Head of caudate nucleus (tissue), 42 donors: ENCODE measurements at places on chromosomes 1 and 21.

DNA sequence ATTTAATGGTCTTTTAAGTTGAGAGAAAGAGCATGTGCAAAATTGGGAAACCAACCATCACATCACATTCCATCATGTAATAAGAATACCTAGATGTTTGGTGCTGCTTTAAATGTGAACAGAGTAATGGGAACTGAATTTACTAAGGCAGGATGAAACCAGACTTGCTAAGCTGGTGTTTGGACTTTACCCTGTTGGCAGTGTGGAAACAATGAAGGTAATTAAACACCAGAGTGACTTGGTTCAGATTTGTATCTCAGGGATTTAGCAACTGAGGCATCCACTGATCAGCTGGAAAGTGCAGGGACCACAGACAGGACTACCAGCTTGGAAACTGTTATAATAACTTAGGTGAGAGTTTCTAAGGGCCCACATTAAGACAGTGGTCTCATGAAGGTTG lies 263.4 kb downstream of the OLFM3 start:
- DNase-seq, result no peak

GRCh38 chr21:36297938-36298572 lies 21.9 kb upstream of the MORC3 start:
- DNase-seq, result no peak

DNA sequence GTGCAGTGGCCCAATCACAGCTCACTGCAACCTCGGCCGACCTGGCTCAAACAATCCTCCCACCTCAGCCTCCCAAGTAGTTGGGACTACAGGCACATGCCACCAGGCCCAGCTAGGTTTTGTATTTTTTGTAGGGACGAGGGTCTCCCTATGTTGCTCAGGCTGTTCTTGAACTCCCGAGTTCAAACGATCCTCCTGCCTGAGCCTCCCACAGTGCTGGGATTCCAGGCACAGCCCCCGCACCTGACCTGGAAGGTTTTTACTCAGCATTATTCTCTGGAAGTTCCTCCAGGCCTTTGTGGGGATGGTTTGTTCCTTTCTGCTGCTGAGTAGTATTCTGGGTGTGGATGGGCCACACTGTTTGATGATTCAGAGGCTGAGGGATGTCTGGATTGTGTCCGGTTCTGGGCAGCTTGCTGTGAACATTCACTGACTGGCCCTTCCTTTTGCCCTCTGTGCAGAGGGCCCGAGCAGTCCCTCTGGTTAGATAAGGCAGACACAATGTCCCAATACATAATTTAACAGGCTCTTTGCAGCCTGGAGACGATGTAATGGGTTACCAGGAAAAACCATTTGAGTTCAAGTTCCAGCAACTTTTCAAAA lies 6.0 kb upstream of the TRAPPC10 start:
- no peak for DNase-seq

- no peak for DNase-seq
Measured at GRCh38 chr1:23673086-23673813, 18.4 kb upstream of the RPL11 start.

DNA sequence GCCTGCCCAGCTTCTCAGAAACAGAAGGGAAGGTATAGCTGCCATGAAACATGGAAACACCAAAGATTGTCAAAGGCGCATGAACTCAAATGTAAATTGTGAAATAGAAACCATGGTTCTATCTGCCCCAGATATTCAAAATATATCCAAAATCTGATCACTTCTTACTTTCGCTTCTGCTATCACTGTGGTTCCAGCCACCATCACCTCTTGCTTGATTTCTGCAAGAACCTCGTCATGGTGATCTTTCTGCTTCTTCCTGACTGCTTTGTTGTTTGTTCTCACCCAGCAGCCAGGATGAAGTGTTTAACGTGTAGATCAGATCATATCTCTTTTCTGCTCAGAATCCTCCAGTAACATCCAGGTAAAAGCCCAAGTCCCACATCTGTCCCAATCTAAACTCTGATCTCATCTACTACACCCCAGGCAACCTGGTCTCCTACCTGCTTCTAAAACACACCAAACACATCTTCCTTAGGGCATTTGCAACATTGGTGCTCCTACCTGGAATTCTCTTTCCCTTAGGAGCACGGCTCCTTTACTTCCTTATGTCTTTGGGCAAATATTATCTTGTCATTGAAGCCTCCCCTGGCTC lies 10.5 kb upstream of the LMO4 start:
- DNase-seq, result no peak

- no peak for DNase-seq
Measured at GRCh38 chr1:91124290-91124985, 102.6 kb upstream of the ZNF644 start.

- DNase-seq, result peak; percentile 16
Measured at GRCh38 chr1:156767879-156768604, 707 bp downstream of the PRCC start.

DNA sequence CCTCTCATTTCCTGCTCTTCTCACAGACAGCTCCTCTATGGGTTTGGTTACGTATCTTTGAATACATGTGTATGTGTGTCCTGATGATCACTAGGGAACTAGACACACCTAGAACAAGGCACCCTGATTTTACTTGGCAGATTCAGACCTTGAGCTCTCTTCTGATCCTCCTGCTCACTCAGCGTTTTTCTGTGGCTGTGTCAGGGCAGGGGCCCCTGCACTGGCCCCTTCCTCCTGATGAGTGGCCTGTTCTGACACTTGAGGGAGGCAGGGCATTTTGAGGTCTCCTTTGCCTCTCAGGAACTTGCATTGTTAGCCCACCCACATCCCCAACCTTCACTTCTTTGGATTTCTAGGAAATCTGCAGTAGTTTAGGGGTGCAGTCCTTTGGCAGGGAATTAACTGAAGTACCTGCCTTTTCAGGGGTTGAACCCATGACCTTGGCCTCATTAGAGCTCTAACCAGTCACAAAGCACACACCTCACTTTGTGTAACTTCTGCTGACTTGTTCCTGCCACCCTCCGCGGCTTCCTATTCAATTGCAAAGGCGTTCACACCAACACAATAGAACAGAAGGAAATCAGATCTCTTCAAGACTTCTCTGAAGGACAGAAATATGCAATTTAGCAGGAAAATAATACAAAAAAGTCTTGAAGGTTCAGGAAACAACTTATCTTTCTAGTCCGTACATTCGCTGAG lies 8.8 kb downstream of the SMYD2 start:
- no peak for DNase-seq

- DNase-seq, result no peak
Measured at GRCh38 chr21:40162075-40162474, 294.8 kb downstream of the PCP4 start.

- DNase-seq, result no peak
Measured at GRCh38 chr1:107536266-107536665, 395.4 kb downstream of the NTNG1 start.

DNA sequence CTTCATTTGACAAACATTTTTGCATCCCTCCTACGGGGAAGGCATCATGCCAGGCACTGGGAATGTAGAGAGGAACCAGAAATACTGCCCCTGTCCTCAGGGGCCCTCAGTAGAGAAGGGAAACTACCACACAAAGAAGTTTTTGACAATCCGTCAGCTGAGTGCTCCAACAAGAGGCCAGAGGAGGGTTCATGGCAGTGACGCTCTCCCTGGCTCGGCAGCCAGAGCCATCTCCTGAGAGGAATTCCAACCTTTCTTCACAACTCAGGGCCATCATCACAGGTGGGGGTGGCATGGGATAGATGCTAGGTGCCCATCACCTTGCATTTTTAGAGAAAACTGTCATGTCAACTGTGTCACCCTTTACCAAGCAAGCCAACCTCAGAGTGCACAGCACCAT lies 154.1 kb downstream of the HIVEP3 start:
- DNase-seq, result no peak

- DNase-seq, result peak; percentile 30
Measured at GRCh38 chr1:46747683-46748288, 28.9 kb upstream of the EFCAB14 start.

DNA sequence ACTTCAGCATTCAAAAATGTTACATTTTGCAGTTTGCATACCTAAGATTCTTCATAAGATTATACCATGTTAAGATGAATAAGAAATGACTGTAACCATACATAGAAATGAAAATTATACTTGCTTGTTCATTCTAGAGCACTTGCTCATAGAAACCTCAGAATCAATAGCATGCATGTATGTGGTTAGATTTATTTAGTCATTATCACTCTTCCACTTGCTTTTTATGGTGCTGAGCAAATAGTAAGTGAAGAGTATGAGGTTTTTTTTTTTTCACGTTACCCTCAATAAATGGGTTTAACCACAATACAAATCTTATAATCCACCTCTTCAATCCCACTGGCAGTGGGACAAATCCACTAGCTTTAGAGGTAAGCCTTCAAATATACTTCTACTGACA lies 84.7 kb downstream of the LRRC53 start:
- no peak for DNase-seq

- DNase-seq, result peak; percentile 74
Measured at GRCh38 chr1:39845569-39846566, 37.4 kb downstream of the TRIT1 start.

DNA sequence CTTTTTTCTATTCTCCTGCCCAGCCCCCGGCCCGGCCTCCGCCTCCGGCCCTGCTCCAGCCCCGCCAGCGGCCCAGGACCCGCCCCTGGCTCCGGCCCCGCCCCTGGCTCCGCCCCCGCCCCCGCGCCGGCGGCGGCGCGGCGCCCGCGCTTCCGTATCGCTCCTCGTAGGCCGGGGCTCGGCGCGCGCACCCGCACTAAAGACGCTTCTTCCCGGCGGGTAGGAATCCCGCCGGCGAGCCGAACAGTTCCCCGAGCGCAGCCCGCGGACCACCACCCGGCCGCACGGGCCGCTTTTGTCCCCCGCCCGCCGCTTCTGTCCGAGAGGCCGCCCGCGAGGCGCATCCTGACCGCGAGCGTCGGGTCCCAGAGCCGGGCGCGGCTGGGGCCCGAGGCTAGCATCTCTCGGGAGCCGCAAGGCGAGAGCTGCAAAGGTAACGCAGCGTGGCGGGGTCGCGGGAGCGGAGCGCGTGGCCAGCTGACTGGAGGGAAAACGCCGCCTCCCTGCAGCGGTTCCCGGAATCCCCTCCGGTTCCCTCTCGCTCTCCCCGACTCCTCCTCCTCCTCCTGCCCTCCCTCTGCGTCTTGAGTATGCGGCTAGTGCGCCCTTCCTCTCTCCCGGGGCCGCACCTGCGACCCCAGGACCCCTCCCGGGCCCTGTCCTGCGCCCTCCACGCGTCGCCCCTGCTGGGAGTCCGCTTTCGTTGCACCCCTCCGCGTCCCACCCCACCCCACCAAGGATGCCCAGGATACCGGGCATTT lies at the start of gene IFNAR2:
IFNAR2 (plus strand) TSS at position 155 of the 761 bp plus-strand sequence. CDS start 11,985 bp downstream, outside the sequence.
- DNase-seq, result peak; percentile 86

DNA sequence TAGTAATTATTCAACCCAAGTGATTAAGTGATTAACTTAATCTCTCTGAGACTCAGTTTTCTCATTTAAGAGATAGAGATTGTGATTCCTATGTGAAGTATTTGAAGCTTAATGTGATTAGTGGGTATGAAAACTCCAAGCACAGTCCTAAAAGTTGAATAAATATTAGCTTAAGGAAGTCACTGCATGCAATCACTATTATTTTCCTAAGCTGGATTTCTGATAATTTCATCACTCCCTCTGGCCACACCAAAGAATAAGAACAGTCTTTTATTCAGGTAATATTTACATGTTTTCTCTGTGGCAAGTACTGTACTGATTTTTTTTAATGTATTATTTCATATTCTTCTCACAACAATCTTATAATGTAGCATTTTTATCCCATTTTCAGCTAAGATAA lies 31.1 kb downstream of the CD55 start:
- no peak for DNase-seq
